ENCODE measurements at places on chromosomes 2 and 18.

- no peak for DNase-seq
Measured at GRCh38 chr2:178450524-178450773, 526 bp downstream of the PRKRA start.

DNA sequence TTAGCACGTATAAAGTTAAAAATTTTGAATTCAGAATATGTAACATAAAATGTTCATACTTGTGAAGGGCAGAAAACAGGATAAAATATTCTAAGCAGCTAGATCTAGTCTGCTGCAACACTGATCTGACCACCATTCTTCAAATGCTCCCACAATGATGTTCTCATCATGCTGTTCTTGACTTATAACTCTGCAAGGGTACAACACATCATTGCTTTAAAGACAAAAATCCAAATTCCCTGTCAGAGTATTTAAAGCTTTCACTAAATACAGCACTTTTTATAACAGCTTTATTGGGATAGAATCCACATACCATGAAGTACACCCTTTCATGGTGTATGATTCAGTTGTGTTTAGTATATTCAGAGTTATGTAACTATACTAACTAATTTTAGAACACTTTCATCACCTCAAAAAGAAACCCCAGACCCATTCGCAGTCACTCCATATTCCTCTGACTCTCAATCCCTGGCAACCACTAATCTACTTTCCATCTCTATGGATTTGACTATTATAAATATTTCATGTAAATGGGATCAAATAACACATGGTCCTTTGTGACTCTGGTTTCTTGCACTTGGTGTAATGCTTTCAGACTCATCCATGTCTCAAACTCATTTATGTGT is 56.4 kb downstream of the MAP4K3 start:
- DNase-seq: no peak

- no peak for DNase-seq
Measured at GRCh38 chr18:12656938-12657683, 796 bp downstream of the SPIRE1 start.

DNA sequence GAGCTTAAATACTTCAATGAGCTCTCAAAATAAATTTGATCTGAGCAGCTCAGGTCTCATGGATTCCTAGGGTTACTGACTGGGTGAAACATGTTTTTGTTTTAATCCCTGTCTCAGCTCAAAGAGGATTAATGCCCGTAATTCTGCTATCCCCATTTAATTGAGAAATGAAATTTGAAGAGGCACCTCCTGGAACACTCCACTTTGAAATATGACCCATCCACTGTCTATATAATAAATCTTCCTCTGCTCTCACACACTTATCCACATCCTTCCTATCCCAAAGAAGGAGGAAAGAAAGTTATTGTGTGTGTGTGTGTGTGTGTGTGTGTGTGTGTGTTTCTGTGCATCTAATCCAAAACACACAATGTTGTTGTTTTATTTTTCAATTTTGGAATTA is 2082.4 kb upstream of the PIK3C3 start:
- DNase-seq: no peak

DNA sequence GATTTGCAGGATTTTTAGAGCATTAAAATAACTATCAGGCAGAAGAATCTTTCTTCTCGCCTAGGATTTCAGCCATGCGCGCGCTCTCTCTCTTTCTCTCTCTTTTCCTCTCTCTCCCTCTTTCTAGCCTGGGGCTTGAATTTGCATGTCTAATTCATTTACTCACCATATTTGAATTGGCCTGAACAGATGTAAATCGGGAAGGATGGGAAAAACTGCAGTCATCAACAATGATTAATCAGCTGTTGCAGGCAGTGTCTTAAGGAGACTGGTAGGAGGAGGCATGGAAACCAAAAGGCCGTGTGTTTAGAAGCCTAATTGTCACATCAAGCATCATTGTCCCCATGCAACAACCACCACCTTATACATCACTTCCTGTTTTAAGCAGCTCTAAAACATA is 137.0 kb downstream of the MEIS1 start:
- no peak for DNase-seq

- no peak for DNase-seq
Measured at GRCh38 chr2:240205348-240205747, 64.9 kb upstream of the OTOS start.

Data from stimulated activated CD8-positive, alpha-beta memory T cell treated with anti-CD3 and anti-CD28 coated beads, Interleukin-12 subunit alpha, Interleukin-12 subunit beta, amount 100 ng/mL, for 1 hour (primary cell).